ENCODE measurements at places on chromosomes 5 and 9.

DNA sequence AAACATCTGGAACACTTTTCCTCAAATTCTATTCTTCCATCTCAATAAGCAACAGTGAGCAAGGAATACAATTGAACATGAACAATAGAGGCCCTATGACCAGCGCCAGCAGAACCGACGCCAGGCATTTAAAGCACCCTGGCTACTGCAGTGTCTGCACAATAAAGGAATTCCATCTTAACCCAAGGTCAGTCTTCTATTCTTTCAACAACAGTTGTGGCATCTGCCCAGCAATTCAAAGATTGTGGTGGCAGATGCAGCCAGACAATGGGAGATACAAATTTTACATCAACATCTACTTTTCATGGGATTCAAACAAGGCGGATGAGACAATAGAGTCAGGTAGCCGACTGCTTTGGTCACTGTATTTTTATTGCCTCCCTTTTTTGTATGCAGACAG is 65.9 kb downstream of the ELL2 start:
- DNase-seq = no peak

- no peak for DNase-seq
Observed at GRCh38 chr5:142976861-142977260, 206.7 kb downstream of the ARHGAP26 start.

DNA sequence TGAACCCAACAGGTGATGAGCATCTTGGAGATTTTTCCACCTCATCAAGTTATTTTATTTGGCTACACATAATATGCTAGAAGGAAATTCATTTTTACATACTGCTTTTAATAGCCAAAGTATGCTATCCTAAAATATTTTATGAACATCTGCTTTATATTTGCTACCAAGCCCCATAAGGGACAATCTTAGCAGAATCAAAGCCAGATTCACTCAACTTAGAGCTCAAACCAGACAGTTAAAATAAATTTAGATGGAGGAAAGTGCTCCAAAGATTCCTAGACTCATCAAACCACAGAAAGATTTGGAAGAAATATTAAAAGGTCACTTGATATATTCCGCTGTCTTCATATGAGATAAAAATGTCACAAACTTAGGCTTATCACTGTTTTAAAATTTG is 637.1 kb upstream of the CCNG1 start:
- DNase-seq = no peak

DNA sequence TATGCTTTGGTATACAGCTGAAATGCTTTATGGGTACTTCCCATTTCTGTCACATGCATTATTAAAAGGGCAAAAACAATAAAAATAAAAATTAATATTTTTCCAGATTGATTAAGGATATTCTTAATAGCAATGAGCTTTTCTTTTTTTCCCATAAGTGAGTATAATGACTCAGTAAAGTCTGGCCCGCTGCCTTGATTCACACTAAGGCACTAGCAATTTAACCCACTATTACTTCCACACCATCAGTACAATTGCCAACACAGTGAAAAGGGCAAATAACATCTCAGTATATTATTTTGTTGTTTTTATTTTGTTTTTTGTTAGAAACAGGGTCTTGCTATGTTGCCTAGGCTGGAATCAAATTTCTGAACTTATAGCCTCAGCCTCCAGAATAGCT is 150.1 kb downstream of the RNF180 start:
- DNase-seq = no peak

GRCh38 chr5:79318935-79319614 is 83.1 kb downstream of the JMY start:
- DNase-seq = no peak

DNA sequence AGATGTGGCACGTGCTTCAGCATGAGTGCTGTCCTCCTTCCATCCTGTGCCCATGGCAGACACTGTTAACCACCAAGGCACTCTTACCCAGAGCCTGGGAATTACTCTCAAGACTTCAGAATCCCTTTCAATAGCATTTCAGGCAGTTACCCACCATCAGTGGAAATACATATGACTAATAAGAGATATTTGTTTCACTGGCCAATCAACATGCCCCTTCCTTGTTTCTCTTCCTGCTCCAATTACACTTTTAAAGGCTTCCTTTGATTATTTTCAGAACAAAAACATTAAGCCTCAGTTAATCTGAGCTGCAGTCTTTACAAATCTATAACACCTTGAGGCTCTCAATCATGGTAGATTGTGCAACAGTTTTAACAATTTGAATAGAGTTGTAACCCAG is 70.8 kb downstream of the PRELID2 start:
- DNase-seq = no peak

DNA sequence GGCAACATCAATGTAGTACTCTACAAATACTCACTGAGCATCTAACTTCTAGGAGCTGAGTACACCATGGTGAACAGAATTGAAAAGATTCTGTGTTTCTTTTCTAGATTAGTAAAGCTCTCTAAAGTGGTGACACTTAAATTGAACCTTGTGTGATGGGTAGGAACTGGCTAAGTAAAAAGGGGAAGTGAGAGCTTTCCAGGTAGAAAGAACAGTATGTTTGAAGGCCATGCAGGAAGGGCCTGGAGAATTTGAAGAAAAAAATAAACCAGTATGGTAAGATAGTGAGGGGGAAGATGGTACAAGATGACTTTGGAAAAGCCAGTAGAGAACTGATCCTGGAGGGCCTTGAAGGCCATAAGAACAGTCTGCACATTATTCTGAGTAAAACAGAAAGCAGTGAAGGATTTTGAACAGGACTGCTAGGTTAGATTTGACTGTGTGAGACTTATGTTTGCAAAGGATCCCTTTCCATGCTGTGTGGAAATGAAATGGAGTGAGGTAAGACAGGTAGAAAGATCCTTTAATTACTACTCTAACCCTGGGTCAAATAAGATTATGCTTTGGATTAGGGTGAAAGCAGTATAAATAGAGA is 46.7 kb upstream of the UBQLN1 start:
- DNase-seq = no peak

DNA sequence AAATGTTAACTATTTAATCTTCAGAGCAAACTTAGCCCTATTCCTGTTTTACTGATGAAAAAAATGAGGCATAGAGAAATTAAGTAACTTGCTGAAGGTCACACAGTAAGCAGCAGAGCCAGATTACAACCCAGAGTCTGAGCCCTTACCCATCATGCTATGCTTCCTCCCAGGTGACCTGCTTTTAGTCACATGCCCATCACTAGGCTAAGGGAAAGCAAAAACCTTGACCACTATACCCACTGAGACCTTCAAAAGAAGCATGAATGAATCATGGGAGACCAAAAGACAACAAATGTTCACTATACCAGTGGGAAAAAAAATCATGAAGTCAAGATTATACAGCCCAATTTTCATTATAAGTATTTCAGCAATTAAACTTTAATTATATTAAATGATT is 5.3 kb upstream of the HAUS6 start:
- DNase-seq = no peak

- no peak for DNase-seq
Observed at GRCh38 chr9:99368341-99369326, 146.6 kb downstream of the SEC61B start.

DNA sequence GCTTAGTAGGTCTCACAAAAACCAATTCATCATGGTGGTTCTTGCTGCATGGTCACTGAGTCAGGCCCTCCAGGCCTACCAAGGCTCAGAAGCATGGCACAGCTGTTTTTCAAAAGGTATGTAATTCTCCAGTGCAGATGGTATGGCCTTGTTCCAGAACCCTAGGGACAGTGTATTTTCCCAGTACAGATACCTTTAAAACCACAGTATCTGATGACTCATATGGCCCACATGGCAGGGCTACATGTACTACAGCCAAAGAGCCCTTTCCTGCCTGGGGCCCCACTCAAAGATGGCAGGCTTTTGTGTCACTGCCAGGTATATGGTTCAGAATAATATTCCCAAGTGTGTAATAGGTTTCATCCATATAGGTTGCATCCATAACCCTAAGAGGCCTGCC is 16.5 kb downstream of the CSF2 start:
- DNase-seq = no peak

DNA sequence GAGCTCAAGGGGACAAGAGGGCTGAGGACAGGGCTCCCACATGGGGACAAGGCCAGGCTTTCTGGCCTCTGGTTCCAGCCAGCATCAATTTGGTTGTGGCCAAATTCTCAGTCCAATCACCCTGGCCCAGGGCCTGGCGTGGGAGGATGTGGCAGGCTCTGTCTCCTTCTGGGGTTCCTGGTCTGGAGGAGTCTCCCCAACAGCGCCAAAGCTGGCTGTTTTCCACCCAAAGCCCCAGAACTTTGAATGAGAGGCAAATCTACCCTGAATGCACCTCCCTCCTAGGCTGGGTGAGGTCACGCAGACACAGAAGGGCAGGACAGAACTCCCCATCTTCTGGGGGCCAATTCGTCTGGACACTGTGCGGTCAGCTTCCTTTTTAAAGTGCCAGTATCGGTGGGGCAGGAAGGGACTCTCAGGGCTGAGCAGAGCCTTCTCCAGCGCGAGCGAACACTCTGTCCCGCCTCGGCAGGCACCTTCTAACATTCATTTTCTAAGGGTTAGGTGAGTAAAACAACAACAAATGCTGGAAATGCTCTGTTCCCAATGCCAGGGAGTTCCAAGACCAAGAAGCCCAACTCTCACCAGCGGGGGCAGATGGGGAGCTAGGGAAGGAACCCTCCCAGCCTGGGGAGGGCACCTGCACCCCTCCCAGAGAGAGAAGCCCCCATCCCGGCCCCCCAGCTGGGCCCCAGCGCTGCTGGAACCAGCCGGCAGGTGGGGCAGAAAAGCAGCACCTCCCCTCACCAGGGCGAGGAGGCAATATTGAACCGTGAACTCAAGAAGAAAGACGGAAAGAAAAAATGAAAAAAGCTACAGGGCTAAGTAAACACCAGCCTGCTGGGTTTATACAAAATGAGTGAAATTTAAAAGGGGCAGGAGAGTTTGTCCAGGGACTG is 3.7 kb upstream of the DPM2 start:
- no peak for DNase-seq

- no peak for DNase-seq
Observed at GRCh38 chr5:176514244-176514950, 22.8 kb downstream of the RNF44 start.

DNA sequence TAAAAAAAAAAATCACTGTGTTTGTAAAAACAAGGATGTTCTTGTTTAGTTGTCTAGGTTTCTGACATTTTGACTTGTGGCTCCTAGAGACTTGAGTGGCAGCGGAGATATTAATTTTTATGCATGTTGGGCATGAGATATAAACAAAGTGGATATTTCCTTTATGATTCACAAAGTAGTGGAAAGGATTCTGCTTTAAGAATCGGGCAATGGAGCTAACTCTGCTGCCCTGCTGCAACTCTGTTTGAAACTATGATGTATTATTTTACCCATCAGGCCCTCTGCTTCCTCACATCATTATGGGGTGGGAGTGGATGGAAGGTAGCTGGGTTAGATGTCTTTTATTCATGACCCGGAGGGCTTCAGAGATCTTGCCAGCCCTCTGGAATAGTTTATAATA is 94.1 kb upstream of the CD180 start:
- no peak for DNase-seq

GRCh38 chr9:127637322-127637847 is 25.3 kb downstream of the STXBP1 start:
- DNase-seq = no peak

DNA sequence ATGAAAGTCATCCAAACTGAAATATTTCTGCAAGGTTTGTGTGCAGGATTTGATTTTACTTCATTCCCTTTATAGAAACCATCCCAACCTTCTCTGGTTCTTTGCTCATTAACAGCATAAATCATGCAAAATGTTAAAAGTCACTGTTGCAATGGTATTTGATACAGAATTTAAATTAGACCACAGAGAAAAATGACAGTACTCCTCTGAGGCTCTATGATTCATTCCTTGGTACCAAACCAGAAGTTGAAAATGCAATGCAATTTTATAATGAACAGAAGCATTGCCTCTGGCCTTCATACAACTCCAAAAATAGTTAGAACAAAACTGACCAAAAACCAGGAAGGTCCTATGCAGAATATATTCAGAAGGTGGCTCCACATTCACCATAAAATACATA is 607.1 kb downstream of the TLE1 start:
- DNase-seq = no peak
